Mucosa of descending colon (tissue), 3 donors: ENCODE measurements at places on chromosomes 4 and X. TPM values are rescaled to one million over a fixed set of nuclear protein-coding genes. Genes with fewer than 3 reads are reported as not detected.

DNA sequence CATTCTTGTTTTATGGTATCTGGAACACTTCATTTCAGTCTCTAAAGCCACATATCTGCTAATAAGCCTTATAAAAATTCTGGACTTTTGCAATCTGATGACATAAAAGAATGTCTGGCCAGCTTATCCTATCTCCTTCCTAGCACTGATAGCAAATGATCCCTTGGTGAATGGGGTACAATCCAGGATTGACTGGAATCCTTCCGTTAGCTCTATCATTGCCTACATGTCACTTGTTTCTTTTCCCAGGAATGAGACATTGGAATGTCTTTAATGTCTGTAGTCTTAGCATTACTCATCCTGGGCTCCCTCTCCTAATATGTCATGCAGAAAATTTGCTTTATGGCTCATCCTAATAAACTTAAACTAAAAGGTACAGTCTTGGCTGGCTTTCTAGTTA, 14.8 kb upstream of the PABPC4L start:
- no peak for DNase-seq

- DNase-seq, result peak; percentile 58
These were observed 58.5 kb downstream of the ASMT start for GRCh38 chrX:1673337-1673736.

- no peak for DNase-seq
These were observed 182.7 kb downstream of the ANK2 start for GRCh38 chr4:113232194-113232593.

DNA sequence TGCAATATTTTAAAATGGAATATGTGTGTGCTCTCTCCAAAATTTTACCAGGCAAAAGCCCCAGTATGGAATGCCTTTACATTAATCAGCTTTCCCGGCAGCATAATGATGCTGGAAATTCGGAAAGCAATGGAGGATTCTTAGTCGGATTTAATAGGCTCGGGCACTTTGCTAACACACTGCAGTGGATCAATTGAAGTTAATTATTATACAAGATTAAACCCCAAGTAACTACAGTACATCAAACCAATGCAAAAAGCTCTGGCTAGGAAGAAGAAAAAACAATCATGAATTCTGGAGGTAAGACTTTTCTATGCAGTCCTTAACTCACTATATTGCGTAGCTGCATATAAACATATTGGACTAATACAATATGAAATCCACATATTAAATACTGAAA, 43.6 kb upstream of the GRIA3 start:
- no peak for DNase-seq

DNA sequence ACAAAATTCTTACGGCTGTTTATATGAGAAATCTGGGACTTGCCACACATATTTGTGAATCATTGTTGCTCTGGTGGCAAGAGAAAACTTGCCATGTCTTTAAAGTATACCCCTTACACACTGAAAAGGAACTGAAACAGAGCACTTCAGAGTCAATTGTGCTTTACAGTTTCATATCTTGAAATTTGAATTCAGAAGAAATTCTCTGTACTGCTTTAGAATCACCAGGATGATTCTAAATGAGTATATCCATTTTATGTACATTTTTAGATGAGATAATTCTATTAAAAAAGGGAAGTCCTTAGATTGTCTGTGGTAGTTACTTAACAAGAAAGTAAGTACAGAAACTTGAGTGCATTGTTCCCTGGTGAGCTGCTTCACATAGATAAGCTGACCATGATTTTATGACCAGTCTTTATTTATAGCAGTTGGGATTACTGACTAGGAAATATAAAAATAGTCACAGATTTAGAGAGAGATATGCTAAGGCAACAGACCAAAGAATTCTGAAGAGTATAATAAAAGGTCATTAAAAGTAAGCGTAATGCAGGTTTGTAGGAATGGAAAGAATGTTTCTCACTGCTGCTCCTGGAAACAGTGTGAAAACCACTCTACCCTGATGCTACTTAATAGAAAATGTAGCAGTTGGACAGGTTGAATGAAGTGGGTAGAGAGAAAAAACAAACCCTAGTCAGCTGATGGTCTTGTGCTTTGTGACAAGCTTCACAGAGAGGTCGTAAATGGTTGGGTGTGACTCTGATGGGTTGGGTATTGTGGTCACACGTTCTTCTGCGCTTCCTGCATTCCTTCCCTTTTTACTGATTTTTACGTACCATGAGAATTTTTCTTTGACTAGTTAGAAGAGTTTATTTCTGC, 41.0 kb downstream of the FNIP2 start:
- no peak for DNase-seq

DNA sequence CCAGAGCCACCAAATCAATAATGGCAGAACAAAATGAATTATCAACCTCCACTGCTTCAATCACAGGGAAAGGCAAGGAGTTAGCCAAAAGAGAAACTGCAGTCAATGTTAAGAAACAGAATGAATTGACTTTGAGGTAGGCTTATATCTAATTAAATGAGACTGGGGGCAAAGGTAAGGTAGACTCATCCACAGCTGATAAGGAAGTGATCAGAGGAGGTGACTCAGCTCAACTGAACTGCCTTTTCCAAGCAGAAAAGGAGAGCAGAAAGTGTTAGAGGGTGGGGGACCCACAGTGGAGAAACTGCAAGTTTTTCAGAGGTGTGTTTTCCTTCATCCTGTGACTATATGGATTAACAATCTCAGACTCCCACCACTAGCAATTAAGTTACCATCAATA, 345.8 kb upstream of the PPARGC1A start:
- DNase-seq, result no peak

- no peak for DNase-seq
These were observed 115.2 kb downstream of the DDIT4L start for GRCh38 chr4:100075056-100075455.

RNF113A gene
- total RNA-seq, result 12.6 TPM

GLOD5 gene
- total RNA-seq, result 9.9 TPM

WAS gene
- 8.6 TPM for total RNA-seq
